ENCODE measurements at places on chromosomes 16 and 17. TPM values are rescaled to one million over a fixed set of nuclear protein-coding genes. Genes with fewer than 3 reads are reported as not detected.

- no peak for DNase-seq
Observed at GRCh38 chr16:59543641-59544040, 809.5 kb upstream of the GOT2 start.

DNA sequence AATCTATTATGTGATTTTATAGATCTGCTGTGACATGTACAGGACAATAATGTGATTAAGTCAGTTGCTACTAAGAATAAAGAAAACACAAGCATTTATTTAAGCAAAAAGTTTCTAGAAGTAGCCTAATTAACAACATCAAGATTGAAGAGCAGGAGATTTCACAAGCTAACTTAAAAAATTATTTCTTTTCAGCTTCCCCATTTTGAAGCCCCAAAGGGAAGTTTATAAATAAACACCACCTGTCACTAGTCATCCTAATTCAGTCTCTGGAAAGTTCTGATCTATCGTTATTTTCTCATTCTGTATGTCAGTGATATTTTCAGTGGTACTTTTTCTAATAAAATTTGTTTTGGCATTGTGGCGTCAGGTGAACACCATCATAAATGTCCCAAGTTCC is 8.3 kb downstream of the CAPNS2 start:
- no peak for DNase-seq

- DNase-seq: peak; percentile 40
Observed at GRCh38 chr16:84617041-84617790, 662 bp downstream of the COTL1 start.

- peak; percentile 88 for DNase-seq
Observed at GRCh38 chr17:16286009-16286946, 67.0 kb downstream of the CENPV start.

Gene CIBAR2
- total RNA-seq: not detected

Measured in uterus (tissue), 4 donors.